ENCODE measurements at places on chromosomes 16 and 17.

- DNase-seq: peak; percentile 76
Measured at GRCh38 chr17:67496286-67496685, 119.2 kb downstream of the PITPNC1 start.

GRCh38 chr16:74651841-74652240, 14.8 kb downstream of the RFWD3 start:
- no peak for DNase-seq

- no peak for DNase-seq
Measured at GRCh38 chr17:2724784-2725164, 13.2 kb upstream of the CLUH start.

- DNase-seq: no peak
Measured at GRCh38 chr17:42980274-42980765, at the start of gene RUNDC1. TSS of gene RUNDC1 (plus strand) at chr17:42980565. CDS start at chr17:42980577, 12 bp downstream.

- no peak for DNase-seq
Measured at GRCh38 chr17:64492481-64493109, 4.3 kb downstream of the POLG2 start.

DNA sequence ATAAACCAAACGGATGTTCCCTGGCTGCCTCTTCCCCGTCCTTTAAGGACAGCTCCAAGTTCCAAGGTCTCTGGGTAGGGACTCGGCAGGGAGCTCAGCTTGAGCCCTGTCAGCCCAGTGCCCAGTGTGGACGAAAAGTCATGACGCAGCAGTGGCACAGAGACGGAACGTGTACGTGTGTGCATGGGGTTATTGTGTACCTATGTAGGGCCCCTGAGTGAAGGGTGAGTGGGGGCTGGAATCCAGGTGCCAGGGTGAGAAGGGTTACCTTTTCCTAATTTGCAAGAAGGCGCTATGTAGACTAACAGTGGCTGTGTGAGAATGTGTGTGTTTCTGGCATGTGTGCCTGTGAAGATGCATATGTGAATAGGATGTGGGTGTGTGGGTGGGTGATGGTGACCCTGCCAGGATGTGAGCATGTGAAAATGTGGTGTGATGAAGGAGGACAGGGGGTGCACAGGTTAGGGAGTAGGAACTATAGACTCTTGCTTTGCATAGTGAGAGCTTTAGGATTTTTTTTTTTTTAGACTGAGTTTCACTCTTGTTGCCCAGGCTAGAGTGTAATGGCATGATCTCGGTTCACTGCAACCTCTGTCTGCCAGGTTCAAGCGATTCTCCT, 6.0 kb downstream of the SCN4A start:
- no peak for DNase-seq

DNA sequence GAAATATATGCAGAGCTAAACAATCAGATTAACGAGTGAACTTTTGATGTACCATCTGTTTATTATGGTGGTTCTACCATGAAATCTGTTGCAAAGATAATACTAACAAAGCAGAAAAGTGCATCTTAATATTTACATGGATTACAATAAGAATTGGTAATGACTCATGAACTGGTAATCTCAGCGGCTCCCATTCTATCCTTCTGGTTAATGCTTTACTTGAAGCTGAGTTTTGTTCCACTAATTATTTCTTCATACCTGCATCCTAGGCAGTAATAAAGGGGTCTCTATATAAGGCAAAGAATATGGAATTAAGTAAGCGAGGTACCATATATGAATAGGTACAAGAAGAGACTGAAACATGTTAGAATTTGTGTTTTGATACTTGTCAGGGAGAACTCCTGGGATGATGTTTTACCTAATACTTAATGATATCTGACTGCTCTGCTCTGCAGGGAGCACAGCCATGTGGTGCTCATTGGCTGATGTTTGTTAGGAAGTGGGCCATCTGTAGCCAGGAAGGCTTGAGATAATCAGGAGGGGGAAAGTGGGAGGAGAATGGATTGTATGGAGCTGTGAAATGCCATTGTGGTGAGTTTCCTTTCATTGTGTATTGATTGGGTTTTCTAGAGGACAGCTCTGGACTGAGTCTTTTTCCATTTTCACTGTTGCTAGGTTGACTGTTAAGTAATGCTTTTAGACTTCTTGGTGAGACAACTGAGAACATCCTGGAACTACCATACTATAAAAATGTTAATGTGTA, 52.6 kb downstream of the MAP2K6 start:
- peak; percentile 22 for DNase-seq
